ENCODE measurements at places on chromosomes 16 and 17.

DNA sequence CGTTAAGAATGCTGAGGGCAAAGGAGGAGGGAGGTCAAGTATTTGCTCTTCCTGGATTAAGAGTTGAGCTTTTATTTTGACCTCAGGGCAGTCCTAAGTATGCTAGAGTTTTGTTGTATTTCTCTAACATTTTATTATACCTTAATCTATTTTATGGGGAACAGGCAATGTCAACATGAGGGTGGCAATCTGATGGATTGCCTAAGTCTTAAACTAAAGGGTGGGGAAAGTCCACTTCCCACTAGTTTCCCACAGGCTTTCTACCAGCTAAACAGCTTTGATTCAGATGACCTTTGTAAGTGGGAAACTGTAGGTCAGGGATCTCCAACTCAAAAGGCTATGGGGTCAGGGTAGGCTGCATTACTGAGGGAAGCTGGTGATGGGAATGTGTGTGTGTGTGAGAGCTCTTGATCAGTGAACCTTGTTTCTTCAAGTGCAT lies 24.9 kb downstream of the HSD17B2 start:
- H3K4me3 ChIP-seq = no peak overlapping the region
- H3K27me3 ChIP-seq = peaks cover 24% of the 10 kb centered on the region
- no peak overlapping the region for H3K27ac ChIP-seq

GRCh38 chr16:72811188-72811720 lies 236.7 kb downstream of the ZFHX3 start:
- no peaks in the 10 kb centered on the region for H3K27me3 ChIP-seq
- DNase-seq = no peak
- H3K4me3 ChIP-seq = no peak overlapping the region
- H3K27ac ChIP-seq = no peak overlapping the region

- H3K36me3 ChIP-seq = peaks cover 9% of the 10 kb centered on the region
- H3K27me3 ChIP-seq = no peaks in the 10 kb centered on the region
- peaks cover 13% of the 10 kb centered on the region for H3K4me1 ChIP-seq
- peak; percentile 1 for DNase-seq
- H3K27ac ChIP-seq = no peak overlapping the region
- H3K4me3 ChIP-seq = no peak overlapping the region
These were observed 67.8 kb downstream of the CCDC182 start for GRCh38 chr17:57677301-57677700.

- peaks cover 27% of the 10 kb centered on the region for H3K4me1 ChIP-seq
- H3K27me3 ChIP-seq = peaks cover 19% of the 10 kb centered on the region
- H3K36me3 ChIP-seq = peaks cover 8% of the 10 kb centered on the region
- DNase-seq = no peak
These were observed 3.8 kb upstream of the ACTG1 start for GRCh38 chr17:81516439-81516838.

DNA sequence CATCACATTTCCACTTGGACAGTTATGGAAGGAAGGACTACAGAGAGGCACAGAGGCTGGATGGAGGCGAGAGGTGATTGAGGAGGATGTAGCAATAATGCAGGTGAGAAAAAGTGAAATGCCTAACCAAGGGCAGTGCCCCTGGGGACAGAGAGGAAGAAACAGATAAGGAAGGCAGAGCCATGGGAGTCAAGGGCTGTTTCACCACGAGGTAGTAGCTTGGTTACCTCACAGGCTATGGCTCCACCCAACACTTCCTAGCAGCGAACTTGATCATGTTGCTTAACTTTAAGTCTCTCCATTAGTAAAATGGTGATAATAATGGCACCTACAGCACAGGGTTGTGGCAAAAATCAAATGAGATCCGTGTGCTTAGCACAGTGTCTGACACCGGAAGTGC lies 83.9 kb downstream of the YPEL2 start:
- H3K4me3 ChIP-seq = no peak overlapping the region
- no peak overlapping the region for H3K27ac ChIP-seq
- H3K36me3 ChIP-seq = no peaks in the 10 kb centered on the region
- DNase-seq = no peak
- H3K27me3 ChIP-seq = peaks cover 6% of the 10 kb centered on the region

GRCh38 chr17:38702166-38702915 lies 2.7 kb upstream of the MLLT6 start:
- H3K27ac ChIP-seq = peak overlapping the region; percentile 98
- H3K27me3 ChIP-seq = peaks cover 5% of the 10 kb centered on the region
- peak; percentile 89 for DNase-seq
- H3K4me1 ChIP-seq = peaks cover 44% of the 10 kb centered on the region
- peaks cover 16% of the 10 kb centered on the region for H3K36me3 ChIP-seq

DNA sequence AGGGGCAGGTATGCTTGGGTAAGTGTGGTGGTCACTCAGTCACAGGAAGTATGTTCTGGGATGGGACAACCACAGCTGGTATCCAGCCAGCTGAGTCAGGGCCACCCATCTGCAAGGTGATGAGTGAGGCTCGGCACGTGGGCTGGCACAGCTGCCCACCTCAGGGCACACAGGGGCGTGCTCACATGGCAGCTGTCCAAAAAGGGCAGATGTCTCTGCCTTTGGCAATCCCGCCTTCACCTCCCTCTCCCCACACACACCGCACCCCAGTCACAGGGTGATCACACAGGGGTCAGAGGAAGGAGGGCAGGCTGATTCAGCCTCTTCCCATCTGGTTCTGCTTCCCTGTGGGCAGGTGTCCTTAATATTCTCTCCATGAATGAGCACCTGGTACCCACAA lies 85.9 kb upstream of the TOB1 start:
- DNase-seq = no peak
- peaks cover 29% of the 10 kb centered on the region for H3K27me3 ChIP-seq
- H3K4me3 ChIP-seq = no peak overlapping the region
- peaks cover 47% of the 10 kb centered on the region for H3K4me1 ChIP-seq
- H3K27ac ChIP-seq = no peak overlapping the region

DNA sequence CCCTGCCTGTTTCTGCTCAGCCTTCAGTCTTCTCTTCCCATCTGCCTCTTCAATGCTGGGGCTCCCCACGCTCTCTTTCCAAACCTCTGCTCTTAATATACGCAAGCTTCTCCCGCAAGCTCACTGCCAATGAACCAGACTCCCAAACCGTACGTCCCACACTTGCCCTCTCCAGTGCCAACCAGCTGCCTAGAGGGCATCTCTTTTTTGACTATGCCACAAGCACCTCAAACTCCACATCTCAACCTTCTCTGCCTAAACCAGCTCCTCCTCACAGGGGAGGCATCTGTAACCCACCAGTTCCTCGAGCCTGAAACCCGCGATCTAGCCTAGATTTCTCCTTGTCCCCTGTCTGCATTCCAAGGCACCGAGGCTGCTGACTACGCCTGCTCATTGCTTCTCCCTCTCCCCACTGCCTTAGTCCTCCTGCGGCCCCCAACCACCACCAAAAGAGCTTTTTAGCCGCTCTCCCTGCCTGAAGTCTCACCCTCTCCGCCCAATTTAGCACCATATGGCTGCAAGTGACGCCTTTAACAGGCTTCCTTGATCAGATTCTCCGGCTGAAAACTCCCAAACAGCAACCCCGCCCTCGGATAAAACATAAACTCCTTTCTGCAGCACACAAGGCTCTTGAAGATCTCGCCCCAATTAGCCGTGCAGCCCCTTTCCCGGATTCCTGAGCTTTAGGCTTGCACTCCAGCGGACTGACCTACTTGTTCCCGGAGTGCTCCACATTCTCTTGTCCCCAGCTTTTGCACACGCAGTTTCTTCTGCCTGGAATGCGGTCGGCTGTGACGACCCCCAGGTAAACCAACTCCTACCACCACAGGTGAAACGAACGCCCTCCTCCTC lies 1.5 kb downstream of the GGA2 start:
- peak overlapping the region; percentile 77 for H3K4me3 ChIP-seq
- peaks cover 66% of the 10 kb centered on the region for H3K4me1 ChIP-seq
- peaks cover 19% of the 10 kb centered on the region for H3K36me3 ChIP-seq
- peak overlapping the region; percentile 4 for H3K27ac ChIP-seq
- no peak for DNase-seq

GRCh38 chr16:1082266-1082951 lies 9.9 kb downstream of the SSTR5 start:
- no peaks in the 10 kb centered on the region for H3K36me3 ChIP-seq
- H3K27me3 ChIP-seq = peaks cover 24% of the 10 kb centered on the region
- no peak overlapping the region for H3K4me3 ChIP-seq
- no peak overlapping the region for H3K27ac ChIP-seq

DNA sequence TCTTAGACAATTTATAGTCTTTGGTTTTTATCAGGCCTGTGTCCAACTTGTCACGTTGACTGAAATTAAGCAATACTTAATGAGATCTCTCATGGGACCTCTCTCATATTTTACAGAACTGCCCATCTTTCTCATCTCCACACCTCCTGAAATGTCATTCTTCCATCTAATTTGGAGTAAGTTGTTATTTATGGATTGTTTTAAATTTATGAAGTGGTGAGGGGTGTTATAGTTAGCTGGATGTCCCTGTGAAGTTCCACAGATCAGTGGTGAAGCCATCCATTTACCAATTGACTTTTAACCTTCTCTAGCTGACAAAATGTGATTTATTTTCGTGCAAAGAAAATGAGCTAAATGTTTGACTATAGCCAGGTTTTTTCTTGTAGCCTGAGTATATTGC lies 824.9 kb downstream of the KCNJ2 start:
- H3K36me3 ChIP-seq = no peaks in the 10 kb centered on the region
- H3K4me1 ChIP-seq = no peaks in the 10 kb centered on the region
- no peaks in the 10 kb centered on the region for H3K27me3 ChIP-seq
- DNase-seq = no peak
- no peak overlapping the region for H3K27ac ChIP-seq

DNA sequence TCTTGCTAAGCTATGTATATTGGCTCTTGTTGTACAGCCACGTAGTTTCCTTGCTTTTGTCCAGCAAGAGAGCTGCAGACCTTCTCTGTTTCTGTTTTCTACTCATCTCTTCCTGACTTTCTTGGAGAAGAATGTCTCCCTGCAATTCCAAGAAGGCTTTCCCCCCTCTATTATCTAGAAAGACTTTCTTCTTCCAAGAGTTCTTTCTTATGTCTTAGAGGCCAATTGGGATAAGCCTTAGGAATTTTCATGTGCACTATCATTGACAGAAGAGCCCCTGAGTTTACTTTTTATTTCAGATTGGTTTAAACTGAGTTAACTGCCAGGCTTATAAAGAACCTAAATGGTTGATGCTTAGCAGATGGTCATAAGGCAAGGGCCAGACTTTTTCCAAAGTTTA lies 9.0 kb downstream of the CAPNS2 start:
- no peak for DNase-seq
- H3K27ac ChIP-seq = no peak overlapping the region
- no peak overlapping the region for H3K4me3 ChIP-seq
- no peaks in the 10 kb centered on the region for H3K27me3 ChIP-seq
- no peaks in the 10 kb centered on the region for H3K36me3 ChIP-seq

GRCh38 chr17:74760404-74761105 lies 12.1 kb downstream of the NHERF1 start:
- no peak for DNase-seq
- no peak overlapping the region for H3K4me3 ChIP-seq
- H3K4me1 ChIP-seq = peaks cover 62% of the 10 kb centered on the region
- peaks cover 27% of the 10 kb centered on the region for H3K36me3 ChIP-seq
- H3K27ac ChIP-seq = peak overlapping the region; percentile 24
- no peaks in the 10 kb centered on the region for H3K27me3 ChIP-seq

DNA sequence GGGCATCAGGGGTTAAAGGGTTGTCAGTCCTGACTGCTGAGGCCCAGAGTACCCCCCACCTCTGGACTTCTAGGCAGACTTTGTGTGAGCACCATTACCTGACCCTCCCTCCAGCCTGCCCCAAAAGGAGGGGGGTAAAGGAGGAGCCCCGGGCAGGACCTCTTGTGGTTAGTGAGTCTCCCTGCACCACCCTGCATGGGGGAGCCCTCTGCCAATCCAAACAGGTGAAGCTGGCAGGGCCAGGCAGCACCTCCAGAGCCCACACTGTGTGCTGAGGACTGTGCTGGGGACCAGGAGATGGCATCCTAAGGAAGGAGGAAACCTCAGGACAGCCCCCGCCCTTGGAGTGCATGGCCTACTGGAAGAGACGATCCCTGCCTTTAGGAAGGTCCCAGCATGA lies 2.6 kb upstream of the KRT14 start:
- H3K27ac ChIP-seq = no peak overlapping the region
- no peak overlapping the region for H3K4me3 ChIP-seq

Measured in activated naive CD4-positive, alpha-beta T cell treated with anti-CD3 and anti-CD28 coated beads, Interleukin-2, amount 10 ng/mL, durations not matched to agents 7 days and 5 days (primary cell).